Muscle of arm (tissue), 14 donors: ENCODE measurements at places on chromosomes 12 and 14. TPM values are rescaled to one million over a fixed set of nuclear protein-coding genes. Genes with fewer than 3 reads are reported as not detected.

GRCh38 chr12:98696036-98696646 is 51.1 kb downstream of the APAF1 start:
- DNase-seq, result no peak

DNA sequence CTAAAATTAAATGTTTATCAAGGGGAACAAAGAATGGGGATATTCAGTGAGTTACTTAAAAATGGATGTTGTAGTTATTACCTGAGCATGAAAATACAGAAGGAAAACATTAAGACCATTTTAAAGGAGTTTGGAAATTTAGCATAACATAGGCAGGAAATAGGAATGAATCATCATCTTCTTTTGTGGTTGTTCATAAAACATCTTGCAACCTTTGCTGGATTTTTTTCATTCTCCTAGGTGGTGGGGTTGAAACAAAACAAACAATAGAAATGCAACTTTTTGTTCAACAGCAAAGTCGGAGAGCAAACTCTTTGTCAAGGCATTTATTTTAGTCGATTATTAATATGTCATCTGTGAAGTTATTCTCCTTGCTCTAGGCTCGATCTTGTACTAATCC is 275.1 kb downstream of the IPO8 start:
- no peak for DNase-seq

DNA sequence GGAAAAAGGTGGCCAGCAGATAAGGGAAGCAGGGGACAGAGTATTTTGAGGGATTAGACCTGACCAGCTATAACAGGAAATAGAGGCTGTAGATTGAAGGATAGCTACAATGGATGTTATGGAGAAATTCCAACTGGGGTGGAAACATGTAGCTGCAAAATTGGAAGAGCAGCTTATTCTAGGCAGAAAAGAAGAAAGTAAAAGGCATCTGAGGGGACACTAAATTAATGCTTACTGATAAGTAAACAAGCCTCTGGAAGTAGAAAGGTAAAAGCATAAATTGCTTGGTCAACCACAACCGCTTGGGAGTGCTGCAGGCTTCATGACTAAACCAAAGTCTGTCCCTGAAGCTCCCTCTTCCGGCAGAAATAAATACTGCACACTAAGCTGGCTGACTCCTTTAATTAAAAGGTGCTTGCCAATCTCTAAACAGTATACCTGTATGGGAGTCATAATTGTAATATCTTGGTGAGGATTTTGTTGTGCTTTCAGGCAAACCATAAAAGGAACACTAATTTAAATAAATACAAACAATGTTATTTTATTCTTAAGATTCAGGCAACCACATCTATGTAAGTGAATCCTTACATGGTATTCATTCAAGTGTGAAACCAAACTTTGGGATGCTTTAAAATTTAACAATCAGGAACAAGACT is 7.7 kb downstream of the UBC start:
- DNase-seq, result peak; percentile 95

- DNase-seq, result no peak
These were observed 2.7 kb downstream of the GALNT9 start for GRCh38 chr12:132326646-132327045.

DNA sequence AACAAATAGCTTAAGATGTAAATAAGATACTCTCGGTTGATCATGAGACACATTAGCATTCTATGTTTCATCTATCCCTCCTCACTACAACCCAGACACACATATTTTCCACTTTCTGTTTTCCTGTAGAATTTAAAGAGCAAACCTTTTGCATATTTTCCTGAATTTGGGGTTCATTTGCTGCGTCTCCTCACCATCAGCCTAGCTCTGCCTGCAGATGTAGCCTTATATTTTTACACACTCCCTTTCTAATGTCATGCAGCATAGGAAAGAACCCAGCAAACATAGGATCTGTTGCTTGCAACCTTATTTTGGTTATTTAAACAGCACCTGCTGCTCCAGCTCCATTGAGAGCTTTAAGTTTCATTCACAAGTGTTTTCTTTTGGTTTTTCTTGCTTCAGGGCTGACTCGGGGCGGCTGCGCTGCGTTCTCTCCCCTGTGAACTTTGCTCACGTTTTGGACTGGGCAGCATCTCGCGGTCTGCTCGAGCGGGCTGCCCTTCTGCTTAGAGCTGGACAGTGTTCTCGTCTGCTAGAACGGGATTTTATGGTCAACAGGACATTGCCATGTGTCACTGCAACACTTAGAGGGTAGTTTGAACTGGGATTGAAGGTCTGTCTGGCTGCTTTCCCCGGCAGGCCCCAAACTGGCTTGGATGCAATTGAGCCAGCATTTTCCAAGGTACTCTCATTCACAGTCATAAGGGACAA is 57.8 kb upstream of the VRK1 start:
- no peak for DNase-seq

GRCh38 chr14:65933400-65934069 is 521.0 kb downstream of the FUT8 start:
- DNase-seq, result no peak

- DNase-seq, result no peak
These were observed 316.0 kb downstream of the CCDC91 start for GRCh38 chr12:28506271-28506670.

Gene LIMA1
- polyA plus RNA-seq, result 218 TPM

Gene BDKRB2
- 1.5 TPM for polyA plus RNA-seq

Gene KLHL33
- polyA plus RNA-seq, result 0.67 TPM

Gene REP15
- polyA plus RNA-seq, result 1.1 TPM

Gene KRT78
- polyA plus RNA-seq, result not detected

Gene HSP90AA1
- polyA plus RNA-seq, result 396 TPM
